T-helper 1 cell (primary cell): ENCODE measurements at places on chromosomes 1 and 21.

GRCh38 chr1:4101459-4102161 lies 201.5 kb upstream of the C1orf174 start:
- DNase-seq, result no peak

DNA sequence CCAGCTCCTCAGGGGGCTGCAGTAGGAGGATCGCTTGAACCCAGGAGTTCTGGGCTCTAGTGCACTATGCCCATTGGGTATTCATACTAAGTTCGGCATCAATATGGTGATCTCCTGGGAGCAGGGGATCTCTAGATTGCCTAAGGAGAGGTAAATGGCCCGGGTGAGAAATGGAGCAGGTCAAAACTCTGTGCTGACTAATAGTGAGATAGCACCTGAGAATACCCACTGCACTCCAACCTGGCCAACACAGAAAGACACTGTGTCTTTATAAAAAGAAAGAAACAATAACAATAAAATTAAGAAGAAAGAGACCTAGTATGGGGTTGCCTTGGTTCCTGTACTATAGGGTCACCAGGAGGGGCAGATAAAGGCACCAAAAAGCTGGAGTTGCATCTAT lies 13.7 kb upstream of the DUSP12 start:
- no peak for DNase-seq

- DNase-seq, result peak; percentile 3
Measured at GRCh38 chr1:66503841-66504470, 30.0 kb upstream of the SGIP1 start.

DNA sequence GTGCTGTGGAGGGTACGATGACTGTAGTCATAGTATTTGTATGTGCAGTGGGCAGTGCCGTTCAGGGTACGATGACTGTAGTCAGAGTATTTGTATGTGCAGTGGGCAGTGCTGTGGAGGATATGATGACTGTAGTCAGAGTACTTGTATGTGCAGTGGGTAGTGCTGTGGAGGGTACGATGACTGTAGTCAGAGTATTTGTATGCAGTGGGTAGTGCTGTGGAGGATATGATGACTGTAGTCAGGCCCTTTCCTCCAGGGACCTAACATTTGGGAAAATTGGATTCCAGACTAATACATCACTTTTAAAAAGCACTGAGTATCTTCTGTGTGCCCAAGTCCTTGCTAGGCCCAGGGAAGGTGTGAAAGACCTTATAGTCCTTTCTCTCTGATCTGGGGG lies 2.9 kb downstream of the ZNF672 start:
- DNase-seq, result no peak

DNA sequence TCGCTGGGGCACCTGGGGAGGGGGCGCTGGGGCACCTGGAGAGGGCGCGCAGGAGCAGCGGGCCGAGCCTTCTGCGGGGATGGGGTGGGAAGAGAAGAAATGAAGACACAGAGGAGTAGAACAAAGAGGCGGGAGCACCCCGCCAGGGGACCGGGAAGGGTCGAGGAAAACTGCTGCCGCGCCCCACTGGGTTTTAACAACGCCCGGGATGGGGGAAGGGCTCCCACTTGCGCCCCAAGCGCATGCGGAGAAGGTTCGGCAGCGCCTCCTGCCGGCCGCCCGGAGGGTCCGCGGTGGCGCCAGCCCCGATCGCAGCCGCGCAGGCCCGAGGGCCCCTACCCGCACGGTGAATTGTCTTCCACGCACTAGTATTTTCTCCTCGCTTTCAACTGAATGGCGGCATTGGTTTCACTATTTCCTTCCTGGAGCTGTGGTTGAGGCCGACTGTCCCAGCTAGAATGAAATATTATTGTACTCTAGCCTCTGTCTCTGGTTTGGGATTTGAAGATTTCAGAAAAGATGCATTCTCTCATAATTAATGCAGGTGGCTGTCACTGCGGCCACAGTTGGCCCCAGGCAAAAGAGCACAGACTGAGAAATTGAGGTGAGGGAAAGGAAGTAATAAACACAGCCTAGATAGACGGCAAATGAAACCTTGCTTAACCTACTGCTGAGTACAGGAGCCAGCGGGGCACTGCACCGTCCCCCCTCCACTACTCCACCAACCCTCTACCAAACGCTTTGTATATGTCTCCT lies 57.3 kb downstream of the MAB21L3 start:
- peak; percentile 69 for DNase-seq

- DNase-seq, result no peak
Measured at GRCh38 chr21:38918607-38919346, 113.0 kb downstream of the ETS2 start.

DNA sequence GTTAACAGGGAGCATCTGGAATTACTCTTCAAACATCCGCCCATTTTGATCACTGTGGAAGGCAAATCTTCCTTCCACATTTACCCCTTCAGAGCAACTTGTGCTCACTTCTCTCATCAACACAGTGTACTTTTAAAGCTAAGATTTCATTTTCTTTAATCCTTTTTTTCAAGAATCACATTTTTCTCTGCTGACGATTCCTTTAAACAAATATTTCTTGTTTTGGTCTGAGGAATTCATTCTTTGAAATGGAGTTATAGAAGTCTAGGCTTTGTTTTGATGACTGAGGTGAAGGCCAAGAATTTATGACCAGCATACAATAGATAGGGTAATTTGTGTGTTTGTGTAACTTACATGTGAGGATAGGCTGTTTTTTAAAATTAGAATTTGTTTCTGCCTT lies 25.6 kb downstream of the LRRC42 start:
- DNase-seq, result no peak

DNA sequence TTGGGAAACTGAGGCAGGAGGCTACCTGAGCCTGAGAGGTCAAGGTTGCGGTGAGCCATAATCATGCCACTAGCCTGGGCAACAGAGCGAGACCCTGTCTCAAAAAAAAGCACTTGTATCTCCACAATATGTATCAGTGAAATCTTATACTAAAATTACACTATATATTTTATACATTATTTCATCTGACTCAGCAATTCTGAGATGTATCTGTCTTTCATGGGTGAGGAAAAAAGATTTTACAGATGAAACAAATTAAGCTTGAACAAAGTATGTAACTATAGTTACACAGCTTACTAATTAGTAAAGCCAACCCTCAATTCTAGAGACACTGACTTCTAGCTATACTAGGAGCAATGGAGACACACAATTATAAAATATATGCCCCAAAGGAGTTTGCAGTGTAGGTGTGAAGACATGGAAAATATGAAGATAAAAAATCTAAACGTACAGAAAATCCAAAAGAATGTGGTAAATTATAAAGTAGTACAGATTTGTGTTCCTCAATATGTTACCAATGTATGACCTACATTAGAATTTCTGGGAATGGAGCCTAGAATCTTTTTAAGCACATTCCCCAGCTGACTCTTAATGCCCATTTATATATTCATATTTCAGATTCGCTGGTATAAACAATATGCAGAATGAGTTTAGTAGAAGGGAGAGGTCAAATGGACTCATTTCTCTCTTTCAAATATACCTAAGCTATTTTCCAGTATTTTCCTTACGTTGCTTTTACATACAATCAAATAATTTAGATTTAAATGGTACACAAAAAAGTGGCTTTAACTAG lies 14.6 kb downstream of the GTF2B start:
- no peak for DNase-seq

DNA sequence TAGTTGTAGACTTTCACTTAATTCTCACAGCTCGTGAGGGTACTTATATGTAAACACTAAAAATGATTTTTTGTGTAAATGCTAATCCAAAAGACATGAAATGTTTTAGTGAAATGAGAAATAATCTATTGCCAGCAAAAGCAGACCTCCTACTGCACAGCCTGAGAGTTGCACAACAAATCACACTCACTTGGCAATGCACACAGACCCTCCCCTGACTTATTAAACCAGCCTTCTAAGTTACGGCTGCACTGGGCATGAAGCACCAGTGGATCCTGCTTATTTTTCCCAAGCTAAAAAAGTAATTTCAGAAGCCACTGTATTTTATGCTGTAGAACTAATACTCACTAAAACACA lies 10.3 kb downstream of the ERRFI1 start:
- no peak for DNase-seq

DNA sequence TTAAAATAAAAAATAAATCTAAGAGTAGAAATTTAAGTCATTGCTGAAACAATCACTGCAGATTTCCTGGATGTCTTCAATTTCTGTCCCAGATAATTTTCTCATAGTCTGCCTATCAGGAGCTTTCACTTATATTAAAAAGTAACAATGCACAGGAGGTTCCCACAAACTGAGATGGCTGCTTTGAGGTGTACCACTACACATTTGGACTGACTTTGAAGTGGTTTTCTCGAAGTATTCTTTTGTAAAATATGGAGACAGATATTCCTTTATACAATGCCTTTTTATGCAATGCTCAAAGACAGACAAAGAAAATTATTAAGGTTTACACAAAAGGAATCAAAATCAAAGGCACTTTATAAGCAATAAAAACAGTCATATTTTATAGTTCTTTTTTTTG lies 24.5 kb downstream of the TOR1AIP2 start:
- no peak for DNase-seq

GRCh38 chr1:966135-966703 lies at the start of gene PLEKHN1:
Gene PLEKHN1 (plus strand): TSS chr1:966482. CDS start chr1:966532, 50 bp downstream.
- no peak for DNase-seq

GRCh38 chr1:34087986-34088385 lies 77.0 kb downstream of the CSMD2 start:
- DNase-seq, result no peak

- DNase-seq, result no peak
Measured at GRCh38 chr1:215661033-215661432, 93.9 kb downstream of the KCTD3 start.

- DNase-seq, result no peak
Measured at GRCh38 chr1:66335125-66335524, 198.8 kb upstream of the SGIP1 start.

DNA sequence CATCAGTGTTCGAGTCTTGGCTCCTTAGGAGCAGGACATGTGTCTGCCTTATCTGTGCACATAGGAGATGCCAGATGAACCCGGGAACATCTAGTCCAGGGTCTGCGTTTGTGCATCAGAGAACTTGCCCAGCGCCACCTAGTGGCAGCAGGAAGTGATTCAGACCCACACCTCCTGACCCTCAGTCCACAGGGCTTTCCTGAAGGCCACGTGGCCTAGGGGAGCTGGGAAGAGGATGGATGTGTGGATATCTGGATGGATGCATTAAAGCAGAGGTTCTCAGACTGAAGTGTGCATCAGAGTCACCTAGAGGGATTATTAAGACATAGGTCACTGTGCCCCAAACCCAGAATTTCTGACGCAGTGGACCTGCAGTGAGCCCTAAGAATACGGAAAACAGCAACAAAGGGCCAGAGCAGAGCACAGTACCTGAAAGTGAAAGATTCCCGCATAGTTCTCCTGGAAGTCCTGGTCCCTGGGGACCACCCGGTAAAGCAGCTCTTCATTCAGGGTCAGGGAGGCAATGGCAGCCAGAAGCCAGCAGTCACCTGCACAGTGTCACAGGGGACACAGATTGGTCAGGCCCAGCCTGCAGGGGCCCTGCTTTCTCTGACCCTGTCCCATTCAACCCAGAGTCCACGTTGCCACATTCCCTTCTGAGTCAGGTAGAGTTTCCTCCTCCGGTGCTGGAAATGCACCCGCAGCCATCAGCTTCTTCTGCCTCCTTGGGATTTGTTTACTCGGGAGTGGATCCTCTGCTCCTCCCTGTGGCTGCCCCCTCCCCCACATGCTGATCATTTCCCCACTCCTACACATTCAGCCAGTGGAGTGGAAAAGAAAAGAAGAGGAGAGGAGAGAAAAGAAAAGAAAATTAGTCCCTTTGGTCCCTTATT lies 37.0 kb downstream of the CAPN8 start:
- no peak for DNase-seq

GRCh38 chr1:117059334-117059677 lies 820 bp upstream of the TTF2 start:
- DNase-seq, result peak; percentile 62

GRCh38 chr1:29164588-29164987 lies 17.1 kb downstream of the SRSF4 start:
- no peak for DNase-seq

DNA sequence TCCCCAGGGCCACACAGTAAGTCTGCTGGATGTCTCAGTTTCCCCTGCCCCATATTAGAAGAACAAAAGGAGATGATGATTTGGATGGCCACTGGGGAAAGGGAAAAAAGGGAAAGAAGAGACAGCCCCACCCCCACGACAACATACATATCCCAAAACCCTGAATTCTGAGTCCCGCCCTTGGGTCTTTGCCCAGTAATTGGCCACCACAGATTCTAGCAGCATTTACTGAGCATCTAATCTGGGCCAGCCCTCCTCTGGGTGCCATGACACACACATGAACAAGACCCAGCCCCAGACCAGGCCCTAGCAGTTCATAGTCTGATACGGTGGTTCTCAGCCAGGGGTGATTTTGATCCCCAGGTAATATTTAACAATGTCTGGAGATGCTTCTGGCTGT lies 5.2 kb upstream of the TTC4 start:
- DNase-seq, result no peak

- DNase-seq, result no peak
Measured at GRCh38 chr1:9688599-9688998, 37.1 kb downstream of the PIK3CD start.

GRCh38 chr1:40630488-40631223 lies 34.8 kb downstream of the RIMS3 start:
- no peak for DNase-seq

DNA sequence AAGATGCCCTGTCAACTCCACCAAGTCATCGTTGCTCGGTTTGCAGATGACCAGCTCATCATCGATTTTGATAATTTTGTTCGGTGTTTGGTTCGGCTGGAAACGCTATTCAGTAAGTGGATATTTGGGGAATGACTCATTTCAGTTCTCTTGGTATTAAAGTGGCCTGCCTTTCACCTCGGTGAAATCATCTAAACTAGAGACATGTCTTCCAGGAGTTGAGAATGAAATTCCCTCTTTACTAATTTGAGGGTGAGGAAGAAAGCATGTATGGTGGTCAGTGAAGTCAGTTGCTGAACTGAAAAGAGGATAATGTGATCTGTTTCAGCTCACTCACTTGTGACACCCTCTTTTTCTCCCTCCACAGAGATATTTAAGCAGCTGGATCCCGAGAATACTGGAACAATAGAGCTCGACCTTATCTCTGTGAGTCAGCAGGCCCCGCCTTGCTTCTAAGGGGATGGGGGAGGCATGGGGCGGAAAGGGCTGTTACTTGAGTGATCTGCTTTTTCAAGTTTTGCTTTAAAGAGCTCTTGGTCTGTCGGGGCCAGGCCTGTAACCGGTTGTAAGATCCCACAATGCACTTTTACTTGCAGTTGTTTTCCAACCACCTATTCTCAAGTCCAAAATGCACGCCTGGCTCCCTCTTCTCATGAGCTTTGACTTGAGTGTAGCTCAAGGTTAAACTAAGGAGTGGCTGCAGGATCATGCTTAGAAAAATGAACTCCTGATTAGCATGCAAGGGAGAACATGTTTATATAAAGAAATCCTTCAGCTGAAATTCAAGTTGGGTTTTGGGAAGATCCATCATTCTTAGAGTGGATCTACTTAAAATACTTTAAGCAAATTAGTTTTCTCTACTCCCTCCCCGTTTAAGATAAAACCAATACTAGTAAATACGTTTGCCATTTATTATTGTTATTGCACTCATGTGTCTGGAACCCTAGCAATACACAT lies 59.8 kb downstream of the CAPN2 start:
- no peak for DNase-seq

DNA sequence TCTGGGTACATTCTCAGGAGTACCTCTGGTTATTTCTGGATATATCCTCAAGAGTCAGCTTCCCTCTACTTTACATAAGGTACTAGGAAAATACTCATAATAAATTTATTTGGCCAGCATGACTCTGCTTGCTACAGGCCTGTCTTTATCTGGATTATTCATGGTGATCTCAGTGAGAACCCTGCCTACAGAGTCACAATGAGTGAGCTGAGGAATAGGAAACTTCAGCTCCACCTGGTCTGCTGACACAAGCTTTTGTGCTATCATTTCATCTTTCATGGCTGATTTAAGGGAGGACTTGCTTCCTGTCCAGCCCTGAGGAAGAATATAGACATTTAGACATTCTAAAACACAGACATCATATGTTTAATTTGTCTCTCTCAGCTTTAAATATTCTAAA lies 19.5 kb upstream of the SUCO start:
- no peak for DNase-seq
